HTR-8/SVneo (cell line): ENCODE measurements at places on chromosomes 5 and 9.

- no peak for DNase-seq
Observed at GRCh38 chr5:122114501-122114900, 14.8 kb upstream of the ZNF474 start.

DNA sequence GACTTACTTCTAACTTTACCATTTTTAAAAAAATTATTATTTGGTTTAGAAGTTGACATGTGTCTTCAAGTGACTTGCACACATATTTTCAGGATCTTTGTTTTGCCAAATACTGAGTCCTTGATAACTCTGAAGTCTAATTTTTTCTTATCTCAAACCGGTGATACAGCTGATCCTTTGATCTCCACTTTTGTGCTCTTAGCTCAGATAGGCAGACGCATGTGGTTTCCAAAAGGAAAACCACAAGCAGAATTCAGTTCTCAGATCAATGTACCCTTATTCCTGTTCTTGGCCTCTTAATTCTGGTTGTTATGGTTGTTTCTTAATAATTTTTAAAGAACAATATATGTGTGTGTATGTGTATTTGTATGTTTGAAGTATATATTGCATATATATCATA, 238.3 kb upstream of the EDIL3 start:
- no peak for DNase-seq

- no peak for DNase-seq
Observed at GRCh38 chr5:172003746-172004145, 2.7 kb downstream of the FBXW11 start.

- DNase-seq: no peak
Observed at GRCh38 chr5:62296998-62297397, 9.0 kb upstream of the KIF2A start.

- DNase-seq: no peak
Observed at GRCh38 chr5:80300125-80300524, 19.7 kb upstream of the SPZ1 start.
